LHCN-M2 (cell line): ENCODE measurements at places on chromosomes 2 and 18. TPM values are rescaled to one million over a fixed set of nuclear protein-coding genes. Genes with fewer than 3 reads are reported as not detected.
A peak's percentile ranks its signal among the peaks of the same experiment; 100 is the strongest.

- DNase-seq: no peak
Measured at GRCh38 chr2:71780162-71780561, 326.8 kb downstream of the DYSF start.

- DNase-seq: no peak
Measured at GRCh38 chr18:31301201-31301655, 16.7 kb upstream of the DSG1 start.

The AQP12A gene
- total RNA-seq: not detected in 2 replicates

- peak; percentile 33 for DNase-seq
Measured at GRCh38 chr2:69545477-69545932, 98.0 kb downstream of the AAK1 start.

DNA sequence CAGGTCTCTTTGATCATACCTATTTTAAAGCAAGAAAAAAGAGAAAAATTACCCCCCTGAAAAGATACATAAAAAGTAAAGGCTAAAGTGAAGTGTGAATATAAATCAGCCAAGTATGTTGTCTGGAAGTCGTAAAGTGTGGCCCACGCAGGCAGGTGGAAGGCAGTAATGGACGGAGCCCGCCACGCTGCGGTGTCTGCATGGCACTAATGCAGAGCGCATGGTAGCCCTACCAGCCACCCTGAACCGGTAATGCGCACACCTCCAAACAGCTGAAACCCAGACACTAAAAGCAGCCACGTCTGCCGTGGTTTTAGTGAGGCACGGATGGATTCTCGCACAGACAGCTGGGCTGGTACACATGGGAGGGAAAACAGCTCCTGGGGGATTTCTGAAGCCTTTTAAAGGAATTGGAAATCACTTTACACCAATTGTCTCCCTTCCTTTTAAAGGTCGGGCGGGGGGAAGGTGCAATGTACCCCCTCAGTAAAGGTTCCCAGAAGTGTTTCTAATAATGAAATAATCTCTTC, 615.2 kb downstream of the CNTNAP5 start:
- DNase-seq: no peak
